ENCODE measurements at places on chromosomes 11 and 22.

DNA sequence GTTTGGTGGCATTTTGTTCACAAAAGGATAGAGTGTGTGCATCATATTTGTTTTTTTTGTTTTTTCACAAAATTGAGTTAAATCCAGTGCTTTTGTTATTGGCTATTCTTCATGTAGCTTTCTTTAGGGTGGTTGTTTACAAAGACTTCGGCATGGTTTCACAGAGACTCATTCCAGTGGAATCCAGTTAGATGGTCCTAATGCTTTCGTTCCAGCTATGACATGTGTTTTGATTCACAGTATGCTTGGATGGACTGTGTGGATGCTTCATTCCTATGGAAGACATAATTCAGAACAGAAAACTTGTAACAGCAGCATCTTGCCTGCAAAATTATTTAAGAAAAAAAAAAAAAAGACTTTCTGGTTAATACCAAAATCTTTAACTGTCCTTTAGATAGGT lies 97.9 kb downstream of the PDHX start:
- DNase-seq = no peak

- DNase-seq = no peak
Observed at GRCh38 chr11:4026389-4026788, 68.2 kb upstream of the RRM1 start.

GRCh38 chr11:100229086-100229485 lies 458.0 kb upstream of the ARHGAP42 start:
- DNase-seq = no peak

GRCh38 chr22:34604312-34604711 lies 461.6 kb upstream of the ISX start:
- DNase-seq = no peak

DNA sequence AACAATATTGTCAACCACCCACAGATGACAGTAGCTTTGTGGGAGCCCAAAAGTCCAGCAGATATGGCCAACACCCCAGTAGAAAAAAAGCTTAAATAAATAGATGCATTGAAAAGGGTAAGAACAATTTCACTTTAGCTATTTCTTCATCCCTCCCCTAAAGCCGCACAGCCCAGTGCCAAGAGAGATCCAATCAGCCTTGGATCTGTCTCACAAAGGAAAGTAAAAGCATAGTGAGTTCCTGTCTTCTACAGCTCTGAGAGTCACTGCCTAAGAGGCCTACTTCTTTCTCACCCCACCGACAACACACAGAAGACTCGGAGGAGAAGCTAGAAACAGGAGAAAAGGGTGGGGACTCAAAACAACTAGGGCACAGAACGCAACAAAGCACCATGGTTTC lies 196.4 kb downstream of the SBF2 start:
- no peak for DNase-seq

DNA sequence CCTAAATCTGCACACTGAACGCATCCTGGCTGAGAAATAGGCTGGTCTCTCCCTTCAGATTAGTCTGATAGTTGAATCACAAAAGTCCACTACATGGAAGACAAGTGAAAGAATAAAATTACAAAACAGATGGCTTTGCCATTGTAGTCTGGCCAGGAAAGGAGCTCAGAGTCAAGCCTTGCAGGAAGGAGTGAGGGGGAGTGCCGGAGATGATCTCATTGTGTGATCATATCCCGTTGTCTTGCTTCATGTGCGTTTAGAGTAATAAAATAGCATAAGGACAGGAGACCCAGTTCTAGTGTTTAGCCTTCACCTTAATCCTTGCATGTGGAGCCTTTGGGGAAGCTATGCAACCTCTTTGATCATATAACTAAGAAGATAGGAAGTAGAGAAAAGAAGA lies 666.7 kb upstream of the RAG2 start:
- DNase-seq = no peak

DNA sequence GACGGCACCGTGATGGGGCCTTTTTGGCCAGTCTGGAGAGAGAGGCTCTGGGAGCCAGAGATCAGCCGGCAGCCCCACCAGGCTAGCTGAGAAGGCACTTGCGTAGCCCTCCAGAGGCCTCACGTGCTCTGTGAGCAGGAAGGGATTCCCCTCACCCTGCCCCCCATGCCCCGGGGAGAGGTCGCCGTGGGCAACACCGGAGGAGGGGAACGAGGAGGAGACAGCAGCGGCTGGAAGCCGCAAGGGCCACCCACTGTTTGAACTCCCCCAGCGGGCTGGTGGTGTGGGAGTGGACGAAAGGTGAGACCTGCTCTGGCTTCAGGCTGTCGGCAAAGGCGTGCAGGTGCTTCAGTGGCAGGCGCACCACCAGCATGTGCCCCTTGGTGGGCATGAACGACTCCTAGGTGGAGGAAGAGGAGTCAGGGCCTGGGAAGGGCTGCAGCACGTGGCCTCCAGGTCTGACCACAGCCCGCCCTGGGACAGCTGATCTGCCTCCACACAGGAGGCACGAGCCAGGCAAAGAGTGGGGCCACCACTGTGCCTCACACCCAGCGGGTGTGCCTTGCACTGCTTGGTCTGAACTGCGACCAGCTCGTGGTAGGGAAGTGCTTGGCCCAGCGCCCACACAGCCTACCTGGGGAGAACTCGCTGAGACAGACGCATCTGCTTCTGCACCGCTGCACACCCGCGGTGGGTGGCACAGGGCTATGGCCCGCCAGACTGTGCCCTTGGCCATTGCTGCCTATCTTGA lies 99.9 kb downstream of the MED15 start:
- no peak for DNase-seq

DNA sequence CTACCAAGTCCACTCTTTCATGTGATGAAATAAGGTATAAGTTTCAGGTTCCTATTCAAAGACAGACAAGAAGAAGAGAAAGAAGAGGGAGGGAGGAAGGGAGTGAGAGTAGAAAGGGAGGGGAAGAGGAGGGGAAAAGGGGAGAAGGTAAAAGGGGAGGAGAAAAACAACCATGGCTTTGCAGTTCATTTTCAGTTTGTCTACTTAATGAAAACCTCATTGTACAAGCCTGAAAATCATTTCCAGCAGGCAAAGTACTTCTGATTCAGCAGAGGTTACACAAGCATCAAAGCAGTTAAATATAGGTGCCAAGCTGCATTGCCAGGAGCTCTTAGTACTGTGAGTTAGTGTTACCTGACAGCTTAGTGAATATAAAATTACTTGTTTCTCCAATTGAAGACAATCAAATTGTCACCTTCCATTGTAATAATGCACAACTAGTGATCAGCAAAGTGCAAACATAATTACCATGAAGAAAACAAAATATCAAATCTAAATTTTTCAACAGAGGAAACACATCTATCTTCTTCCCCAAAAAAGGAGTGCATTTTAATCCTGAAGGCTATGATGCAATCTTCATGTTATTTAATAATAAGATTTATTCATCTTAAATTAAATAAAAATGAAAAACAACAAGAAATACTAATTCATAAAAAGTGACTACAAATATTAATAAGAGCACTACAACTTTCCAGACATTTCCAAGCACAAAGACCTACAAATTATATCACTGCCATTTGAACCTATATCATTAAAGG lies 8.2 kb downstream of the SOX6 start:
- DNase-seq = no peak

DNA sequence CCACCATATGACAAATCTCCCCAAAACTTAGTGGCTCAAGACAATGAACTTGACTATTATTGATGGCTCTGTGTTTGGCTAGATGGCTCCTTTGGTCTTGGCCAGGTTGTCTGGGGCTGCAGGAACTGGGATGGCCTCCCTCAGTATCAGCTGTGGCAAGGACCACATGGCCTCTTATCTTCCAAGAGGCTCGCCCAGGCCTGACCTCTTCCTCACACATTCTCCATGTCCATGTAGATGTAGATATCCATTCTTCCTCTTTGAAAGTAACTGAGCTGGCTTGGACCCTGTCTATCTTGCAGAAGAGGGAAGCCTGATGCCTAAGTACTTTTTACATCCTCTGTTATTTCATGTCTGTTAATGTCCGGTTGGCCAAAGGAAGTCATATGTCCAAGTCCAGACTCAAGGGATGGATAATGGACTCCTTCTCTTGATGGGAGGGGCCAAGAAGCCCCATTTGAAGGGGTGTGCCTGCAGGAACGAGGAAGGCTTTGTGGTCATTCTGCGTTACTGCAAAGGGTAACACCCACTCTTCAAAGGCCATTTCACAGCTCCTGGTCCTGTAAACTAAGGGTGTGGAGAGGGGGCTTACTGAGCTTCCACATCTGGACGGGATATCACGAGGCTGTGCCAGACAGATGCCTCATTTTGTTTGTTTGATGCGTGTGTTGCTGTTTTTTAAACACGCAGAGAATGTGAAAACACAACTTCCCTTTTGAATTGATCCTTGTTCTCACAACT lies 87.1 kb downstream of the GRIK4 start:
- no peak for DNase-seq

DNA sequence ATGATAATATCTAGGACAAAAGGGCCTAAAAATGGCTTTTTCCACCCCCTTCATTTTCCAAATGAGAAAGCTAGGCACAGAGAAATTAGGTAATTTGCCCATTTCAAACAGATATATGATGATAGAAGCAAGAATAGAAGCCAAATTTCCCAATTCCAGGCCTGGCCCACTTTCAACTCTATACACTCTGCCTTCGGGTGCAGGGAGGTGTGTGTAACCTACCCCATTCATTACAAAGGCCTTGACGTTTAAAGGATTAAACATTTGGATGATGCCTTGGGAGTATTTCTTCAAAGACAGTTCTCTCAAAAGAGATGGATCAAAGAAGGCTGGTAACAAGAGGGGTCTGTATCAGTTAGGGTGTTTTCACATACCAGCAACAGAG lies 134.1 kb downstream of the CCDC34 start:
- no peak for DNase-seq

DNA sequence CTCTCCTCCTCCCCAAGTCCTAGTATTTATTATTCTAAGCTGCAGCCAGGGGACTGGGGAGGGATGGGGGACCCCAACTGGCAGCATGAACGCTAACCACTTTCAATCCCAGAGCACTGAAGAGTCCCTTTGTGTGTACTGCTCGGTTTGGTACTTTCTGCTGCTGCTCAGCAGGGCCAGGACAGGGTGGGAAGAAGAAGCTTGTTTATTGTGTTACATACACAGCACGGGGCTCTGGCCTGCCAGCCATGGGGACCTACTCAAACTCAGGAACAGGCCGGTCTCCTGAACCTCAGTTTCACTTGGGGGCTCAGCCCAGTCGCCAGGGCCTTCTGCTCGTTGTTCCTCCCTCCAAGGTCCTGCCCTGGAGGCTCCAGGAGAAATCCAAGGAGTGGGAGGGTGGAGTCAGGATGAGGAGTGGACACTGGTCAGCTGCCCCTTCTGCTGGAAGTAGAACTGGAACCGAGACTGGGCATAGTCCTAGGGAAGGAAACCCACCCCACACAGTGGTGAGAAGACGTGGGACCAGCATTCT lies 616 bp upstream of the CPT1B start:
- DNase-seq = no peak

GRCh38 chr11:134261626-134262488 lies 8.5 kb downstream of the ACAD8 start:
- no peak for DNase-seq

DNA sequence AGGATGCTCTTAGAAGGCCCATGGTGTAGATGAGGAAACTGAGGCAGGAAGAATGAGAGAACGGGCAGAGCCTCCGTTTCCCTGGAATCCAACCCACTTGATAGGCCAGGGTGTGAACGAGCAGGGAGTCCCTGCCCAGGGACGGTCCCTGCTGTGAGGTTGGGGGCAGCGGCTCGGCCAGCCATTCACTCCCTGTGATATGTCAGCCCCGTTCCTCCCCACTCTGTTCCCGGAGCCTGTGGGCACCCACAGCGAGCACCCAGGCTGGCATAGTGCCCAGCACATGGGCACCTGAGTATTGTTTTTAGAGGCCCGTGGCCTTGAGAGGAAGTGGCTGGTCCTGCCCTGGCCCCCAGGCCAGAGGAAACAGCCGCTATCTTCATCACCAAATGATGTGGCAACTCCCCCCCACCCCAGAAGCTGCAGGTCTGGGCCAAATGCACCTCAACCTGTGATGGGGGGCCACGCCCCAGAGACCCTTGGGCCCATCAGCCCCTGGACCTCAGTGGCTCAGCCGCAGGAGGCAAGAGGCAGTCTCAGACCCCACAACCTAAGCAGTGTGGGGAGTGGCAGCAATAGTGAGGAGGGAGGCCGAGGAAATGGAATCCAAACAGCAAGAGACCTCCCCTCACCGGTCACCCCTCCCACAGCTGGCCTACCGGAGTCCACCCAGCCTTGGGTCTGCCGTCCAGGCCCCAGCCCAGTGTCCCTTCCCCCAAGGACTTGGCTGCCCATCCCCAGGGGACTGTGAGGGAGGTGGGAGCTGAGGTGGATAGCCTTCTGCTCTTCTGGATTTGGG lies 2.1 kb downstream of the ALDH3B1 start:
- DNase-seq = no peak

- DNase-seq = no peak
Observed at GRCh38 chr22:18114495-18114894, 3.9 kb downstream of the TUBA8 start.

DNA sequence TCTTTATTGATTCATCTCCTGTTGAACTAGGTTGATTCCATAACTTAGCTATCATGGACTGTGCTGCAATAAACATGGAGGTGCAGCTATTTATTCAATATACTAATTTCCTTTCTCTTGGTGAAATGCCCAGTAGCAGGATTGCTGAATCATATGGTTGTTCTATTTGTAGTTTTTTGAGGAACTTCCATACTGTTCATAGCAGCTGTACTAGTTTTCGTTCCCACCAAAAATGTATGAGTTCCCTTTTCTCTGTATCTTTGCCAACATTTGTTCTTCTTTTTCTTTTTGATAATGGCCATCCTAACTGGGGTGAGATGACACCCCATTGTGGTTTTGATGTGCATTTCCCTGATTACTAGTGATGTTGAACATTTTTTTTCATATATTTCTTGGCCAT lies 87.2 kb upstream of the NAV2 start:
- no peak for DNase-seq

GRCh38 chr11:36385121-36385970 lies 89.3 kb downstream of the PRR5L start:
- no peak for DNase-seq

GRCh38 chr22:35498026-35498800 lies 42.4 kb upstream of the RASD2 start:
- no peak for DNase-seq

GRCh38 chr11:62600367-62601121 lies 1.1 kb downstream of the MTA2 start:
- no peak for DNase-seq

- no peak for DNase-seq
Observed at GRCh38 chr11:59574932-59575502, 40.6 kb downstream of the OSBP start.

DNA sequence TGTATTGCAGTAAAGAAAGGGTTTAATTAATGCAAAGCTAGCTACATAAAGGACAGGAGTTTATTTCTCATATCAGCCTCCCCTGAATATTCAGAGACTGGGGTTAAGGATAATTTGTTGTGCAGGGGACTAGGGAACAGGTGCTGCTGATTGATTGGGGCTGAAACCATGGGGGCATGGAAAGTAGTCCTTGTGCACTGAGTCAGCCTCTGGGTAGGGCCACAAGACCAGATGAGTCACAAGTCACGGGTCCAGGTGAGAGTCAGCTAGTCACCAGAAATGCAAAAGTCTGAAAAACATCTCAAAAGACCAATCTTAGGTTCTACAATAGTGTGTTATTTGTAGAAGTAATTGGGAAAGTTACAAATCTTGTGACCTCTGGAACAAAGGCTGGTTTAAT lies 32.9 kb upstream of the SYT13 start:
- DNase-seq = no peak

All from hypothalamus (tissue), 51 donors.